Pulmonary artery endothelial cell (primary cell): ENCODE measurements at places on chromosomes 1 and 21.

GRCh38 chr1:119330466-119331189 lies 38.0 kb upstream of the HAO2 start:
- DNase-seq, result no peak

DNA sequence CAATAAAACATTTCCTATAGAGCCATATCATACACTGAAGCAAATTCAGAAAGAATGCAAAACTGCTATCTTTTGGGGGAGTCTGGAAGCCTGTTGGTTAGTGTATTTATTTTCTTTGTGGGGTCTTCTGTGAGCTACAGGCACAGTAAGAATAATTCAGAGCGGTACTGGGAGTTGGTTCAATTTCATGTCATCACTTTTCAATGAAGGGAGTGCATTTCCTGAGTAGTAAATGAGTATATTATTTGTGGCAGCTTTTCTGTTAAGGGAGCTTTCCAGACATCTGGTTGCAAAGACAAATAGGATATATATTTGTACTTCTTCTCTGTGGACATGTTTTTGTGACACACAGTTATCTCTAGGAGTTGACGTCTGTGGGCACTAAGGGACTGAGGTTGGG lies 130.6 kb downstream of the HUNK start:
- no peak for DNase-seq

- DNase-seq, result no peak
These were observed at the start of gene BEND5 for GRCh38 chr1:48776393-48777218. BEND5 (minus strand) TSS chr1:48776891; CDS start chr1:48776831, 60 bp downstream.

DNA sequence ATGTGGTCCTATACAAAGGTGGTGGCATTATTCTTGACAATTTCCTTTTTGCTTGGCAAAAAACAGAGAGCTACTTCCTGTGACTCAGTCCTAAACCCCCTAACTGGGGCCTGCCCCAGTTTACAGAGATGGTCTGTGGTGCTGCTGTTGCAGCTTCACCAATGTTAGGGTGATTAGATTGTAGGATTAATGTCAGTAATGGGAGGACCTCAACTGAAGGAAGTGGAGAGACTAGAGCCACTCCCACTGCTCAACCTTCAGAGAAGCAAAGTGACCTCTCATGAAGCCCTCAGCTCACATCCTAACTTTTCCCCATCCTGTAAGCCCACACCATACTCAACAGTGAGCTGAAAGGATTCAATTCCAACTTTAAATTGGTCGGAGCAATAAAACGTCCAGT lies 3.6 kb downstream of the S100A6 start:
- DNase-seq, result no peak

GRCh38 chr1:195450794-195451193 lies 1157.4 kb downstream of the KCNT2 start:
- no peak for DNase-seq

GRCh38 chr1:11797525-11798216 lies 8.1 kb downstream of the MTHFR start:
- DNase-seq, result peak; percentile 94

GRCh38 chr1:209807509-209807908 lies 1.6 kb upstream of the IRF6 start:
- DNase-seq, result no peak

DNA sequence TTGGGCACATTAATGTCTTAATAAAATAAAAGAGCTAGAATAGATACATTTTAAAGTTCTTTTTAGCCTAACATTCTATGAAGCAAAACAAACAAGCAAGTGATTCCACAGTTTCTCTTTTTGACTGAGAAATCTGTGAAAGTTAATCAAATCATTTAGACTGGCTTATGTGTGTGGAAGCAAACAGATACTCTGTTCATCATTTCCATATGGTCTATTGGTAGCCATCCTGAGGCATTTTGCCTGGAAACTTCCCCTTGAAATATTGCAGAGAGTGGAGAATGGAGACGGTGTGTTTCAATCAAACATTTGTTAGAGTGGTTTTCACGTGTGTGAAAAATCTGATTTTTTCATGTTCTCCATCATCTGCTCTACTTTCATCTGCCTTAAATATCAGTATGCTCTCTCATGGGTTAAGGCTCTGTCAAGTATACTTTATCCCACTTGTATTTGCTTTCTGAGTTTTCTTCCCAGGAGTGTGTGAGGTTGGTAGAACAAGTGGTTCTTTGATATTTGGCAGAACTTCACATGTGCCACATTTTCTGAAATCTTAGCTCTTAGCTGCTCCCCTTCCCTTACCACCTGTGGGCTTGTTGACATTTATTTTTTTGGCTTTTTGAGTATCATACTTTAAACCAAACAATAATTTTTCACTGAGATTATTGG lies 139.1 kb upstream of the PTGFR start:
- no peak for DNase-seq

DNA sequence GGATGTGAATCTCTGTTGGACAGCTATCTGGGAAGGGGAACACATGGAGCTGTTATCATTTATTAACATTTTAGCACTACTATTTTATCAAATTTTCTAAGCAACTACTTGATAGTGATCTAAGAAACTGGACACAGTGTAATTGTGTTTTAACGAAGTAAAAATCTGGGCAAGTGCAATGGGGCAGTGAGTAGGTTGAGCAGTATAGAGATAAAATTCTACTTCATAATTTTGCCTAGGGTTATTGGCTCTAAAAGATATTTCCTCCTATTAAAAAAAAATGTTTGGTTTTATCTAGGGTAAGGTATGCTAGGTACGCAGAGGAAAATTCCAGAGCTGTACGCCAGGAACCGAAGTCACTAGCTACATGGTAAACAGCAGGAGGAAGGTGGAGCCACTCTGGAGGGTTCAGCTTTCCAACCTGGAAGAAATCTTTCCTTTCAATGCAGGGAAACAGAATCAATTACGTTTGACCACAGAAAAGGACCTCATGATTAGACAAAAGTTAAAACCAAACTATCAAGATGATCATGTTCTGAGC lies 43.3 kb downstream of the BCAR3 start:
- DNase-seq, result no peak

DNA sequence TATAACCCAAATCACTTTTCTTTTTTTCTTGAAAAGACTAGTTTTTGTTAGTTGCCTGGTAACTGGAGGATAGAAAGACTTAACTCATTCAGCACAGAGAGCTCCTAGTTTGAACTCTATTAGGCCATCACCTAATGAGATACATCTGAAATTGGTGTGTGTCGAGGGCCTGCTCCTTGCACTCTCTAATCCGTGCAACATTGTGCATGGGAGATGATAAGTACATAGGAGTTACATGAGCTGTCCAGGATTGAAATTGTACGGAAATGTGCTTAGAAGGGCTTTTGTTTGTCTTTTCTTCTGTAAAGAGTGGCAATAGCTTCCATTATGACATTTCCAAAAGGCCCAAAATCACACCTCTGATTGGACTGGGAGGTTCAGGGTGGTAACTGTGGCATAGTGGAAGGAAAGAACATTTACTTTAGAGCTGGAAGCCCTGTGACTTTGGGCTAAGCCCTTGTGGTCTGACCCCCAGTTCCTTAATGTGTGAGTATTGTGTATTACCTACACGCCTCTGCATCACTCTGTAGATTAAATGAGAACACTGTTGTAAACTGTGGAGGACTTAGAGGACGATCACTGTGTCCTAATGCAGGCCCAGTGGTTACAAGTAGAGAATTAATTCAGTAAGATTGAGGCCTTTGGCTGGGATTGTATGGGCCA lies 71.2 kb downstream of the FGGY start:
- no peak for DNase-seq
